Amniotic stem cell (primary cell): ENCODE measurements at places on chromosomes 11 and 22.

DNA sequence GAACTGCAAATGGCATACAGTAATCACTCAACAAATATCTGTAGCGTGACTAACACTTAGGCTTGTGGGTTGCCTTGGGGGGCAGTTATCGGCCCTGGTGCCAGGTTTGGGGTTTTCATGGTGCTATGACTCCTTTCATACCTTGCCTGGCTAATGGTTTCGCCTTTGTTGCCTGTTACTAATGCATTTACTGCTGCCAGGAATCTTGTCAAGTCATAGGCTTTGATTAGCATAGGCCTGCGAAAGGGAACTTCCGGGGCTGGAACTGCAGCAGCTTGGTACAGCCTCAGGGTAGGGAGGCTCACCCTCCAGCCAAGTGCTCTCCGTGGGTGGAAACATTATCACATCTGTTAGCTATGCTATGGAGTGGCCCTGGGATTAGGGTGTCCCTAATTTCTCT is 13.2 kb downstream of the SLC25A18 start:
- no peak for DNase-seq

GRCh38 chr22:17957204-17957603 is 67.2 kb downstream of the MICAL3 start:
- no peak for DNase-seq

DNA sequence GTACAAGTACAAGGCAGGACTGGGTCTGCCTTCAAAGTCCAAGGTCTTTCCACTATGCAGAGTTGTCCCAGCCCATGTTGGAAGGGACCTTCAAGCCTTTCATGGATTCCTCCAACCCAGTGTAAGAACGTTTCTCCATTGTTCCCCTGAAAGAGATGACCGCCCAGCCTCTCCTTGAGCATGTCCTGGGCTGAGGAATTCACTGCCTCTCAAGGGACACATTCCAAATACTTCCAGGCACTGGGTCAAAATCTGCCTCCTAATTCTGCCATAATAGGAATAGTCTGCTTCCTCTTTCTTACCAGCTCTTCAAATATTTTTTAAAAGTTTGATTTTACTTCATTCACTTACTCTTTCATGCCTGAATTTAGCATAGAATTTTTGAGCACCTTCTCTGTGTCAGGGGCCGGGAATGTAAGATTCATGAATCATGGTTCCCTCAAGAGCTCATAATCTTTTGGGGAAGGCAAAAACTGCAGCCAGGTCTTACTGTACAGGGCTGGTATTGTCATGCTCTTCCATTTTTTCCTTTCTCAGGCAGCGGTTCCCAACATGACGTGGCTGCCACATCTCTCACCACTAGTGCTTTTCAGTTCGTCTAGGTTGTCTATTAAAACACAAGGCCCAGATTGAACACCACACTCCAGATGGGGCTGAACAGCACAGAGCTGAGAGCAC is 143.3 kb upstream of the TBCEL start:
- no peak for DNase-seq

DNA sequence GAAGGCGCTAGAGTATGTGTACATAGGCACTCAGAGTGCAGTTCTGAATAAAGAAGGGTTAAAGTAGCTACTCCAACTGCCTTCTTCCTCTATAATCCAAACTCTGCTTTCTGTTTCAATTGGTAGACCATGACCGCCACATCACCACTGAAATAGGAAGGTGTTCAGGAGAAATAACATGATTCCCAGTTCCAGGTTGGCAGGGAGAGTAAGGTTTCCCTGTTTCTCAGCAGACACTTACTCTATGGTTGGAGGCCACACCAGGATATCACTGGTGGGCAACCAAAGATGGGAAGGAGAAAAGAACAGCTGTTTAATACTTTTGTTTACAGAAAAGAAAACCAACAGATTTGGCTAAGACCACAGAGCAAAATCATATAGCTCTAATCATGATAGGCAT is 37.9 kb downstream of the PAK1 start:
- no peak for DNase-seq

DNA sequence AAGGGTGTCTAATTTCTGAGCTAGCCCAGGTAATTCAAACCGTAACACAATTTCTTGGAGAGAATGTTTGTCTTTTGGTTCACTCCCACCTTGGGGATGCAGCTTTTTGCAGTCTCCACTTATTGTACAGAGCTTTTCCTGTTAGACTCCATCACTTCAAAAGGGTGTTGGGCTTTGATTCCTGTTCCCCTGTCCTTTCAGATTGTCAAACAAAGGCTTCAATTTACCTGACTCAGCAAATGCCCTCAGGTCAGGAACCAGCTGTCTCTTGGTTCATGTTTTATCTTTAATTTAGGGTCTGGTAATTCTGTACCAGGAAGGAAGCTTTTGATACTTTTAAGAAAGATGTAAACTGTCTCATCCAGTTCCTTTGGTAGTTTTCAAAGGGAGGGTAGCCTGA is 880.6 kb downstream of the NTM start:
- no peak for DNase-seq

- DNase-seq, result no peak
These were observed 2.4 kb downstream of the TRIM44 start for GRCh38 chr11:35664977-35665441.

DNA sequence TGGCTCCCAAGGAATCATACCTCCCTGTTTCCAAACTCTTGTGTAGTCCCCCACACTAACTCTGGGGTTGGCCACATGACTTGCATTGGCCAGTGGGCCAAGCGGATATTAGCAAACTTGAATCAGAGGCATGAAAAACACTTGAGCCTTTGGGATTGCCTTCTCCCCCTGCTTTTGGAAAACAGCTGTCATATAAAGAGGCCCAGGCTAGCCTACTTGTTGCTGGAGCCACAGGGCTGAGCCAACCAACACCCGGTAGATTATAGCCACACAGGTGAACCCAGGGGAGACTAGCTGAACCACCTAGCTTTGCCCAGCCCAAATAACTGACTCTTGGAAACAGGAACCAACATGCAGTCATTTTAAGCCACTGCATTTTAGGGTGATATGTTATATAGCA is 354.8 kb downstream of the TENM4 start:
- DNase-seq, result no peak

DNA sequence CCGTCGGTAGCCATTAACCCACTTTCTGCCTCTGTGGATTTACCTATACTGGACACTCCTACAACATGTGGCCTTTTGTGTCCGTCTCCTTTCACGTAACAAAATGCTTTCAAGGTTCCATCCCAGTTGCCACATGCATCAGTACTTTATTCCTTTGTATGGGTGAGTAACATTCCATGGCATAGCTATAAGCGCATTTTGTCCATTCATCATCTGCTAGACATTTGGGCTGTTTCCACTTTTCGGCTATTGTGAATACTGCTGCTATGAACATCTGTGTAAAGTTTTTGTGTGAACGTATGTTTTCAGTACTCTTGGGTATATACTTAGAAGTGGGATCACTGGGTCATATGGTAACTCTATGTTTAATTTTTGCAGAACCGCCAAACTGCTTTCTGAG is 257.2 kb downstream of the ST3GAL4 start:
- no peak for DNase-seq

DNA sequence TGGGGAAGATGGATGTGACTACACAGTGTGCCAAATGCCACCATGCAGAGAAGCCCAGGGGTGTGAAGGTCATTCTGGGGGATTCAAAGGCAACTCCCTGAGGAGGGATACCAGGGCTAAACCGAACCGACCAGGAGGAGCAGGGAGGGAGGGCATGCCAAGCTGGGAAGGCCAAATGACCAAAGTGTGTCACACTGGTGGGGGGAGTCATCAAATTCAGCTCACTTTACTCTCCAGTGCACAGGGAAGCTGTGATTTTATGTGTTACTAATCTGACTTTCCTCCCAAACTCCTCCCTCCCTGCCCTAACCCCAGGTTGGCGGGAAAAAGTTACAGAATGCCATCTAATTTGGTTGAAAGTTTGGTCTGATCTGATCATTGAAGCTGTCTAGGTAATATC is 29.7 kb upstream of the TSKU start:
- DNase-seq, result no peak

DNA sequence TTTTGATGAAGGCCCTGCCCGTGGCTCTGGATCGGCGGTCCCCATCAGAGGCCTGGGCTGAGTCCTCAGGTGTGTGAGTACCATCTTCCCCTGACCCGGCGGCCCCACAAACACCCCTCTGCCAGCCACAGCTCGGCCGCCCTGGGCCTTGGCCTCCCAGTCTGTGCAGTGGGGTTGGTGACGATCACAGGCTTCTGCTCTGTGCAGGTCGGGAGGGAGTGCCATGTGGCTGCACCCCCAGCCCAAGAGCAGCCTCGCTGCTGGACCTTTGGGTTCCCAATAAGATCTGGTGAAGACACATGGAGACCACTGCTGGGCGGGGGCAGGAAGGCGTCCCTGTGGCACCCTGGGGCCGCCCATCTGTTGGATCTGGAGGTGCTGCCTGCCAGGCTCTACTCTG is 47.1 kb upstream of the PPARA start:
- DNase-seq, result no peak

- no peak for DNase-seq
These were observed 47.7 kb upstream of the GAB2 start for GRCh38 chr11:78465169-78465942.

- no peak for DNase-seq
These were observed 2.4 kb upstream of the SCARF2 start for GRCh38 chr22:20439928-20440575.

DNA sequence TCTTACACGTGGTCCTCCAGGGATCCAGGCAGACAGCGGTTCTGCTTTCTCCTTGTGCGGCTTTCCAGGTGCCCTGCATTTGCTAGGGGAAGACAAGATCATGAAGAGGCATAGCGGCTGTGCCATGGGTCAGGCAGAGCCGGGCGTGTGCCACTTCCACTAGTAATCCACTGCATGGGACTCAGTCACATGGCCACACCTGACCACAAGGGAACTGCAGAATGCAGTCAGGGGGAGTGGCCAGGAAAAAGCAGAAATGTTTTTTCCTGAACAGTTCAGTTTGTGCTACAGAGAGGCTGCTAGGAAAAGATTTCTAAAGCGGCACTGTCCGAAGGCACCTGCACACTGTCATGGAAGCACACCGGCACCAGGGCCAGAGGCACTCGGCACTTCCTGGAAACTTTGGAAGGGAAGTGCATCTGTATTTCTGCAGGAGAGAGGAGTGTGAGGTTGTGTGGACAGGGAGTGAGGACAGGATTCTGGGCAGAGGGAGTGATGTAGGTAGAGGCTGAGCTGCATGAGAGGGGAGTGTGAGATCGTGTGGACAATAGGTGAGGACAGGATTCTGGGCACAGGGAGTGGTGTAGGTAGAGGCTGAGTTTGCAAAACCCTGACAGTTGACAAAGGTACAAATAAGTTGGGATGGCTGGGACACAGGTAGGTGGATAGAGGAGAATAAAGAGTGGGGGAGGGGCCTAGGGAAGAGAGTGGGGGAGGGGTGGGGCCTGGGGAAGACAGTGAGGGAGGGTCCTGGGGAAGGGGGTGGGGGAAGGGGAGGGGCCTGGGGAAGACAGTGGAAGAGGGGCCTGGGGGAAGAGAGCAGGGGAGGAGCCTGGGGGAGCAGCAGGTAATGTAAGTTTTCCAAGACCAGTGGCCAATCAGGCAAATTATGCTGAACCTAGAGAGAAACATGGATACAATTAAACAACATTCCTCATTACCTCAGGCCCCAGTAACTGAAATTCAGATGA is 1436.3 kb downstream of the TBC1D22A start:
- DNase-seq, result no peak

GRCh38 chr11:14181121-14181520 is 177.9 kb downstream of the RRAS2 start:
- no peak for DNase-seq

- no peak for DNase-seq
These were observed 435.4 kb downstream of the BRD1 start for GRCh38 chr22:49392247-49392646.

DNA sequence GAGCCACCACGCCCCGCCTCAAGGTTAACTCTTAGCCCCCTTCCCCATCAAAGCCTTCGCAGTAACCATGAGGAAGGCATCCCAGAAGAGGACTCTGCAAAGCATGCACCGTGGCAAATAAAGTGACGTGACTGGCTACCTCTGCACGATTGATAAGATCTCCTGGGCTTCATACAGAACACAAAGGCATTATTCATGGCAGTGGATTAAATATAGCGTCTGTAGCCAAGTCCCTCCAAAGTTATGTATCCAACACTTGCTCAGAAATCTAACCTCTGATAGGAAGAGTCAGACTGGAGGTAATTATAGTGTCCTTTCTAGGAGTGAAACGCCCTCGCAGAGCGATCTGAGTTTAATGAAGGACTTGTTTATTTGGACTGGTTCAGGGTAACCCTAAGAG is 22.4 kb downstream of the CPT1A start:
- no peak for DNase-seq

DNA sequence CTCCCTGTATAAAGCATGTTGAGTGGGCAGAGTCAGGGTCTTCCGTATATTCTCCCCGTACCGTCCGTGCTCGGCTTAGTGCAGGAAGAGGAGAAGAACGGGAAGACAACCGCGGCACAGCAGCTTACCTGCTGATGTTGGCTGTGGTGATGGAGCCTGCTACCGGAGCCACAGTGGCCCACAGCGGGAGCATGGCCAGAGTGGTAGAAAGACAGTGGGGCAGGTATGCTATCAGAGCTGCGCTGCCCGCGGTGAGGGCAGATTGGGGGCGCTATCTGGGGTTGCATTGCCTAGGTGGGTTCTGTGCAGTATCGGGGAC is 120.7 kb upstream of the VPREB1 start:
- DNase-seq, result no peak

DNA sequence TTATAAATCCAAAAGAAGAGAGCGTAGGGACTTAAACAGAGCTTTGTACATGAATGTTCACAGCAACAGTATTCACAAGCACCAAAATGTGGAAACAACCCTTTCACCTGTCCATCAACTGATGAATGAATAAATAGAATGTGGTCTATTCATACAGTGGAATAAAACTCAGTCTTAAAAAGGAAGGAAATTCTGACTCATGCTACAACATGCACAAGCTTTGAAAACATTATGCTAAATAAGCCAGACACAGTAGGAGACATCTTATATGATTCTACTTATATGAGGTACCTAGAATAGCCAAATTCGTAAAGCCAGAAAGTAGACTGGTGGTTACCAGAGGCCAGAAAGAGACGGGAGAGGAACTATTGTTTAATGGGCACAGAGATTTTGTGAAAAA is 74.3 kb downstream of the SHANK2 start:
- DNase-seq, result no peak

- DNase-seq, result no peak
These were observed 76.0 kb downstream of the PACS1 start for GRCh38 chr11:66146074-66146473.
